ENCODE measurements at places on chromosomes 2 and 18. TPM values are rescaled to one million over a fixed set of nuclear protein-coding genes. Genes with fewer than 3 reads are reported as not detected.

GRCh38 chr2:190920085-190920484, 39.5 kb downstream of the GLS start:
- no peaks in the 10 kb centered on the region for H3K27me3 ChIP-seq
- no peak overlapping the region for H3K27ac ChIP-seq
- peaks cover 45% of the 10 kb centered on the region for H3K36me3 ChIP-seq
- no peak for DNase-seq

ZNF804A gene
- total RNA-seq: 1.2 TPM

TXNDC2 gene
- total RNA-seq: 0.49 TPM

COLEC11 gene
- total RNA-seq: not detected

GRCh38 chr2:171185165-171185818, 24.6 kb upstream of the TLK1 start:
- no peak for DNase-seq
- H3K36me3 ChIP-seq: no peaks in the 10 kb centered on the region
- peaks cover 5% of the 10 kb centered on the region for H3K4me1 ChIP-seq
- H3K4me3 ChIP-seq: no peak overlapping the region

GRCh38 chr2:229566370-229566769, 148.0 kb downstream of the DNER start:
- no peaks in the 10 kb centered on the region for H3K27me3 ChIP-seq
- H3K4me3 ChIP-seq: no peak overlapping the region
- DNase-seq: no peak
- no peaks in the 10 kb centered on the region for H3K36me3 ChIP-seq
- H3K27ac ChIP-seq: no peak overlapping the region

GRCh38 chr2:242075168-242075567, 205.6 kb downstream of the RTP5 start:
- H3K27ac ChIP-seq: no peak overlapping the region
- H3K4me3 ChIP-seq: no peak overlapping the region
- no peaks in the 10 kb centered on the region for H3K27me3 ChIP-seq

DNA sequence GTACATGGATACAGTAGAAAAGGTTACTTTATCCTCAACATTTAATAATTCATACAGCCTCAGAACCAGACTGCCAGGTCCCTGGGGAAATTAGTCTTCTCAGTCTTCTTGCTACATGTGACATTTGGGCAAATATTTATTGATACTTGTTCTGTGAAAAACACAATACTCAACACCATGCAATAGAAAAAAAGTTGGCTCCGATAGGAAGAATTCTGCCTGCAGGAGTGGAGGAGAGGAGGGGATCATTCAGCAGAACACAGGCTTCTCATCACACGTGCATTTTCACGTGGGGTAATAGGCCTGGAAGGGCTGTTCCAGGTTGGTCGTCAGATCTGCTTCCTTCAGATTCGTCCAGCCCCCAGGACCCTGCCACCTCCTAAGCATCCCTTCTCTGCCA, 58.4 kb upstream of the ACKR3 start:
- peaks cover 20% of the 10 kb centered on the region for H3K4me1 ChIP-seq
- H3K27ac ChIP-seq: no peak overlapping the region
- no peak overlapping the region for H3K4me3 ChIP-seq
- no peaks in the 10 kb centered on the region for H3K36me3 ChIP-seq

ADRA2B gene
- total RNA-seq: 0.49 TPM

- H3K4me3 ChIP-seq: no peak overlapping the region
- no peaks in the 10 kb centered on the region for H3K36me3 ChIP-seq
- no peak overlapping the region for H3K27ac ChIP-seq
- DNase-seq: no peak
- H3K27me3 ChIP-seq: no peaks in the 10 kb centered on the region
- H3K4me1 ChIP-seq: no peaks in the 10 kb centered on the region
Observed at GRCh38 chr2:173555833-173556232, 201.2 kb downstream of the CDCA7 start.

DNA sequence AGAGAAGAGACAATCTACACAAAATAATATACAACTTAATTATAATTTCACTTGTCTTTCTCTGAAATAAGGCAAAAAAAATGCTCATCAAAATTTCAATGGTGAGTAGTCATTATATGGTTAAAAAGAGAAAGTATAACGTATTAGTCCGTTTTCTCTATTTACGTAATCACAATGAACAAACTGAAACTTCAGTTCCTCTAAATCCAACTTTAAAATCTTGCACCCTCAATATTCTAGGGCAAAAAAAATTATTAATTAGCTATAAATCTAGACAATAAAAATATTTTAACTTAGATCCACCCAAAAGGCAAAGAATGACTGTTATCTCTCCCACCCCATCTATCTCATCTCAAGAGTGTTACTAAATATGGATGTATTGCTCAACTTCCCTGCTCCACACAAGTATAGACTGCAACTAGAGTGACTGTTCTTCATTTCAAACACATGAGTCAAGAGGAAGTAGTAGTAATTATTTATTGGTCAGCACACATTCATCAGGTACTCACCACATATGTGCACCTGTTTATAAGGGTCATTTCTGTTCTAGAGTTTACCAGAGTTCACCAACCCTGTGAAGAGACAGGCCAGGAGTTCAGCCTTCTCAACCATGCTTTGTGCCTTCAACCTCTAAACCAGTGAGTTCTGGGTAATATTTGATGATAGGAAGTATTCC, 36.4 kb downstream of the STK39 start:
- peaks cover 12% of the 10 kb centered on the region for H3K4me1 ChIP-seq
- H3K4me3 ChIP-seq: no peak overlapping the region
- H3K36me3 ChIP-seq: no peaks in the 10 kb centered on the region
- no peaks in the 10 kb centered on the region for H3K27me3 ChIP-seq
- no peak overlapping the region for H3K27ac ChIP-seq

DNA sequence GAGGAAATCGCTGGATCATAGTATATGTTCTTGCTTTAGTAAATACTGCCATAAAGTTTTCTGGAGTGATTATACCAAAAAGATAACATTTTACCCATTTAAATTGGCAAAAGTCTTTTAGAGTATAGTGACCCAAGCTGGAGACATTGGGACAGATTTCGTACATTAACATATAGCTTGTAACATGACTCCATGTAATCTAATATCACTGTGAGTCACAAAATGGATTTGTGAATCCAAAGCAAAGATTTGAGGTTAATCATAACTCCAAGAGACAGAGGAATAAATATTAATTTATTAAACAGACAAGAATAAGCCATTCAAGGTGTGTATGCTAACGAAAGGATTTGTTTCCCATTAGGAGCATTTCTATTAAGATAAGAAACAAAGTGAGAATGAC, 45.0 kb upstream of the RMP24 start:
- no peaks in the 10 kb centered on the region for H3K27me3 ChIP-seq
- H3K36me3 ChIP-seq: no peaks in the 10 kb centered on the region
- no peak overlapping the region for H3K4me3 ChIP-seq
- no peaks in the 10 kb centered on the region for H3K4me1 ChIP-seq
- no peak overlapping the region for H3K27ac ChIP-seq

DNA sequence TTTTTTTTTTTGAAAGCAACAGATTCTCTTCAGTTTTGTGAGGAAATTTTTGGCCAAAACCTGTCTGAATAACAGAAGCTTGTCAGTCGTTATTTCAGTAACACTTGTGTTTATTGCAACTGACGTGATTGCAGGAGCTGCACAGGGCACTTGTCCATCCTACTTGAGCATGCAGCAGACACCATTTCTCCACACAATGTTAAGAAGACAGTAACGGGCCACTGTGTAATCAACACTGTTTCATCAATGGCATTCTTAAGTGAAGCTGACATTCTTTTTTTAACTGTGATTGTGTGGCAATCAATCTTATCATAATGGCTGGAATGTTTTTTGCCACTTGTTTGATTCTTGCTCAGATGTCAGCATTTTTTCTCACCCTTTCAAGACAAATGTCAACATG, 50.1 kb upstream of the PIEZO2 start:
- H3K4me3 ChIP-seq: no peak overlapping the region
- no peaks in the 10 kb centered on the region for H3K36me3 ChIP-seq
- no peak overlapping the region for H3K27ac ChIP-seq
- H3K27me3 ChIP-seq: no peaks in the 10 kb centered on the region
- no peaks in the 10 kb centered on the region for H3K4me1 ChIP-seq

- no peak for DNase-seq
- H3K4me3 ChIP-seq: no peak overlapping the region
- no peak overlapping the region for H3K27ac ChIP-seq
- H3K4me1 ChIP-seq: no peaks in the 10 kb centered on the region
- no peaks in the 10 kb centered on the region for H3K36me3 ChIP-seq
Observed at GRCh38 chr2:149161481-149162225, 123.2 kb downstream of the LYPD6B start.

PASK gene
- 6.4 TPM for total RNA-seq

DNA sequence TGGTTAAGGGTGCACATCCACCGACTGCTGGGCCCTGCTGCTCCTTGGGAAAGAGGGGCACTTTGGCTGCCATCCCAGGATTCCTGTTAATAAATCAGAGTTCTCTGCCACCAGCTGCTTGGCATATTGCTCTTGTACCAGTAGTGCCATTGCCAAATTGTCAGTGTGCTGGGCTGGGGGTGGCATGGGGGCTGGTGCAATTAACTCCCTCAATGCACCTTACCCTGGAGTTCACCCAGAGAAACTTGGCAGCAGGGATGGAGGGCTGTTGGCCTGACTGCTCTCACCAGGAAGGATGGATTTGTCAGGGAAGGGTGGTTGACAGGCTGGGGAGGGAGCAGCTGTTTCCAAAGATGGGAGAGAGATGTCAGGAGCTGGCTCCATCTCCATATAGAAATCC, 94.6 kb upstream of the SKOR2 start:
- no peaks in the 10 kb centered on the region for H3K36me3 ChIP-seq
- H3K4me3 ChIP-seq: no peak overlapping the region
- H3K27me3 ChIP-seq: no peaks in the 10 kb centered on the region
- no peak for DNase-seq
- H3K27ac ChIP-seq: no peak overlapping the region

POTEC gene
- total RNA-seq: not detected

DNA sequence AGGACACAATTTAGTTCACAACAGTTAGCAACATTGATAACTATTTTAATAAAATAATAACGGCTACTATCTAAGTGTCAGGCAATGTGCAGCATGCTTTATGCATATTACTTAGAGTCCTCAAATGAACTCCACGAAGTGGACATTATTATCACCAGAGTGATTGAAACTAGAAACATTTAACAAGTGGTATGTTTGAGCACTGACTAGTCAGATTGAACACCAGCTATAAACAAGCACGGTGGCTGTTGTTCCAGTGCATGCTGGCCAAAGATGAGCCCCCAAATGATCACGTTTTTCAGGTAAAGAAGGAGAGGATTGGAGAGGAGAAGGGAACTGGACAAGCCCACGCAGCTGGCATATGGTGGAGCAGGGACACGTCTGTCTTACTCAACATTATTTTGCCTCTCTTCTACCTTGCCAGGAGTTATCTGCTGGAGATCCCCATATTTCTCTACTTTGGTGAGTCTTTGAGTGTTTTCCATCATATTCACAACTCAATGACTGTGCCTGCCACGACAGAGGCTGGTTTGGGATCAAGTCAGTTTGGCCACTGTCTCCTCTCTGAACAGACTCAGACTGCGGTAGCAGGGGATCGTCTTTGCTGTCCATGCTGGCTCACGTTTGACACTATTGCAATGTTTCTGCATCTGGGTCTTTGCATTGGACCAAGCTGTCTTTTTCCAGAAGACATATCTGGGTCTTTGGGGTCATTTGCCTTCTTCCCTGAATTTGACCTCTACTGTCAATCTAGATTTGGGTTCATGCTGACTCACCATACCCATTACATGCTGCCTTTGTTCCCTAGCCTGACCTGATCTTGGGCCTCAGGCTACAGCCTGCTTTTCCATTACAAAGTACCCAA, 66.0 kb upstream of the ACSL3 start:
- H3K27ac ChIP-seq: no peak overlapping the region
- no peak for DNase-seq
- no peaks in the 10 kb centered on the region for H3K27me3 ChIP-seq
- peaks cover 19% of the 10 kb centered on the region for H3K4me1 ChIP-seq

DNA sequence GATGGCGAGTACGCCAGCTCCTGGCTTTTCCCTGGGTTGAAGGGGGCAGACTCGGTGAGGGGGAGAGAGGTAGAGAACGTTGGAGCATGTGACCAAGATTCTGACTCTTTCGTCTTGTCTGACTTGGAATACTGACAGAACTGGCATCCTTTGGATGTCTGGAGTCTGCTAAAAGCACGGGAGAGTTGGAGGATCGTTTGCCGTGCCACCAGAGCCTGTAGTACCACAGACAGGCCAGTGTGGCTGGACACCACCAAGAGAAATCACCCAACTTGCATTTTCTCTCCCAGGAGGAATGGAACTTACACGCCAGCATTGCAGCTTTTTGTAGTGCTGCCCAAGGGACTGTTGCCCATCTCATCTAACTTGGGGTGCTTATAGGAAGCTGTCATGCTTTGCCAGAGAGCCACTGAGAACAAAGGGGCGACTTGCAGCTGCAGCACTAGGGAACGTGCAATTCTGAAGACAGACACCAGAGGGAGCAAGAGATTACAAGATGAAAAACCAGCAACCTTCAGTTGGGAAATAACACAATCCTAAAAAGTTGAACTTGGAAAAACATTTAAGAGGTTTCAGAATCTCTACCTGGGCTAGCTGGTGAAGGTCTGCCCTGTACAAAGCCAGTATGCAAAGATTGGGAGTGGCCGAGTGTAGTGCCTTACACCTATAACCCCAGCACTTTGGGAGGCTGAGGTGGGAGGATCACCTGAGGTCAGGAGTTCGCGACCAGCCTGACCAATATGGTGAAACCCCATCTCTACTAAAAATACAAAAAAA, 24.1 kb downstream of the PSMG2 start:
- no peaks in the 10 kb centered on the region for H3K4me1 ChIP-seq
- no peaks in the 10 kb centered on the region for H3K27me3 ChIP-seq
- no peak overlapping the region for H3K27ac ChIP-seq
- H3K36me3 ChIP-seq: no peaks in the 10 kb centered on the region
- no peak for DNase-seq
- H3K4me3 ChIP-seq: no peak overlapping the region

DNA sequence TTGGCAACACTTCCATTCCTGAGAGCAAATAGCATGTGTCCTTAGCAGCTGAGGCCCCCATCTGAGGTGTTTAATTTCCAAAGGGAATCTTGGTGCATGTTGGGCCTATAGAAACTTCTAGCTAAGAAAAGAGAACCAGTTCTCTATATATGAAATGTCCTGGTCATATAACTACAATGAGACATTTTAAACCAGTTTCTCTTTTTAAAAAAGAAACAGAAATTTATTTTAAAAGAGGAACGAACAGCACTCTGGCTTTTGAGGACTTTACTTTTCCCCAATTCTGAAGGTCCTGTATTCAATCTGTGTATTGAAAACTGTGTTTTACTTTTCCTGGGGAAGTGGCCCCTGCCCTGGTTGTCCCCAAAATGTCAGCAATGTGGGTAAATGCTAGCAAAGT, 309.5 kb upstream of the STON1 start:
- DNase-seq: no peak
- no peaks in the 10 kb centered on the region for H3K36me3 ChIP-seq
- no peaks in the 10 kb centered on the region for H3K27me3 ChIP-seq
- H3K27ac ChIP-seq: no peak overlapping the region
